Activated CD4-positive, CD25-positive, alpha-beta regulatory T cell (primary cell): ENCODE measurements at places on chromosomes 5 and 9.

- DNase-seq, result no peak
Observed at GRCh38 chr9:6921315-6921714, 163.5 kb downstream of the KDM4C start.

DNA sequence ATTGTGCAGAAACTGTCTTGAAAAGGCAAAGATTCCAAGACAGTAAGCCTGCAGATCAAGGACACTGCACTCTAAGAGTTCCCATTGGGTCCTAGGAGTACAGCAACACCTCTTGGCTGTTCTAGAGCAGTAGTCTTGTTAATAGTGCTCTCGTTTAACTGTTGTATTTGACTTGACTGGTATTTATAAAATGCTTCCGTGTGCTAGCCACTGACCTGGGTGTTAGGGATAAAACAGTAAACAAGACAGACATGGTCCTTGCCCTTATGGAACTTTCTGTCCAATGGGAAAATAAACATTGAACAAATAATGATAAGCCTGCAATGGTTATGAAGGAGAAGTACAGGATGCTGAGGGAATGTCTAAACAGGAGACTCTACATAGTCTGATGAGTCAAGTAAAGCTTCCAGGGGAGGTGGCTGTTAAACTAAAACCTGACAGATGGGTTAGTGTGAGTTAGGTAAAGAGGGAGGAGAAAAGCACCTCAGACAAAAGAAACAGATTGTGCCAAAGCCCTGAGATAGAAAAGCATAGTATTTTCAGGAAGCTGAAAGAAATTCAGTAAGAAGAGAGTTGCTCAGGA lies 33.3 kb downstream of the TDRD7 start:
- DNase-seq, result no peak

DNA sequence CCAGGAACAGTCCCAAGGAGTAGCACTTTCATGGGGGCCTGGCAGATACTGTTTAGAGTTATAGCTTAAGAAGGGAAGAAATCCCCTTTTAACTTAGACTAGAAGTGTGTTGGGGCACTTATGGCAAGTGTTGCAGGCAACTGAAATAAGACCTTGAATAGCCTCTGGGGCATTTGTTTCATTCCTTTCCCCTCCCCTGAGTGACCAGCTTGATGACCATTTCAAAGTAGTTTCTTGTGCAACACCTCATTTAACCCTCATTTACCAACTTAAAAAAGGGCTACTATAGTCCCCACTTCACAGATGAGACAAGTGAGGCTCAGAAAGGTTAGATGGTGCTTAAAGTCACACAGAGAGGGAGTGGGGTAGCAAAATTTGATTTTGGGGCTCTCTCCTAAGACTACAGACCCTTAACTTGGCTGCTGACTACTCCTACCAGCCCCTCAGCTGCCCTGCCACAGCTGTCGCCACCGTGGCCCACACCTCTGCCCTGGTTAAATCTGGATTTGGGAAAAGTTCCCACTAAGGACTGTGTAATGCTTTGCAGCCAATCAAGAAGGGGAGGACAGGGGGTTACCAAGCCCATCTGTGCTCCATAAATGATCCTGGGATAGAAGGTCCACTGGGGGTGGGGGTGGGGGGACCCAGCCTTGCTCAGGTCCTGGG lies 5.5 kb downstream of the PDLIM4 start:
- DNase-seq, result no peak

DNA sequence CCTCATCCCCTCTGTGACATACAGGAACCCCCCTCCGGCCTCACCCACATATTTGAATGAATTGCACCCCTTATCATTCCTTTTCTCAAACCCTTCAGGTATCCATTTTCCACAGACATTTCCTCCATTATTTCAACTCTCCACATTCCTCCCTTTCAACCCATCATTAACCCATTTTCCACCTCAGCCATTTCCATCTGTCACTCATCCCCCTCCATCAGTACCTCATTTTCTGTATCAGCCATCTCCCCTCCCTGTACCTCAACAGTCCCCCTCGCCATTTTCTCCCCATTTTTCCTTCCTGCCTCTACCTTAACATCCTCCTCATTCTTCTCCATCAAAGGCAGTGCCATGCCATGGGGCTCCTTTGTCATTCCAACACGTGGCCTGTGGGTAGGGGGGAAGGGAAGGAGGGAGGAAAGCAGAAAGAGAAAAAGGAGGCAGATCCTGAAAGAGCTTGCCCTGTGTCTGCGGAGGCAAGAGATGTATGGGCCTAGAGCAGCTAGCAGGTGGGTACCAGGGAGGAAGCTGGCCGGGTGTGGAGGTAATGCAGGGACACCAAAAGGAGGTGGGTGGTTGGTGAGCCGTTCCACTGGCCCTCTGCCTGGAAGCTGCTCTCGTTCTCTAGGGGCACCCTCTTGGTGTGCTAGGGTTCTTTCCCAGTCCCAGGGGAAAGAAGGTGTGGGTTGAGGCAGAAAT lies 1.5 kb downstream of the DNAJB5 start:
- no peak for DNase-seq

GRCh38 chr5:5080790-5081189 lies 59.3 kb upstream of the ADAMTS16 start:
- no peak for DNase-seq

DNA sequence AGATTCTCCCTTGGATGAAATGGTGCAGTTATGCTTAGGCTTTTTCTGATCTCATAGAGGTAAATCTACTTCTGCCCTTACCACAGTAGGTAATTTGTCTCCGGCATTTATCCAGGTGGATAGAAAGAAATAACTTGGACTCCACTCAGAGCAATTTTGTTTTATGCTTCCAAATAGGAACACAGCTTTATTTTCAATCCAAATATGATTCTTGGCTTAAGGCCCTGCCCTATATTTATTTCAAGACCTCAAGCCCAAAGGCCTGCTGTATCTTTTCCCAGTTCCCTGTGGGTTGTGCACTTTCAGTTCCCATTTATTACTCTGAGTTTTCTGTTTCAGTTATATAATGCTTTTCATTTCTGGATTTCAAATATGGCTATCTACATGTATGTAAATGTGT lies 274.2 kb upstream of the SMC2 start:
- no peak for DNase-seq

GRCh38 chr5:143147902-143148301 lies 255.6 kb downstream of the NR3C1 start:
- no peak for DNase-seq

- no peak for DNase-seq
Observed at GRCh38 chr9:16899606-16900005, 29.1 kb upstream of the BNC2 start.

DNA sequence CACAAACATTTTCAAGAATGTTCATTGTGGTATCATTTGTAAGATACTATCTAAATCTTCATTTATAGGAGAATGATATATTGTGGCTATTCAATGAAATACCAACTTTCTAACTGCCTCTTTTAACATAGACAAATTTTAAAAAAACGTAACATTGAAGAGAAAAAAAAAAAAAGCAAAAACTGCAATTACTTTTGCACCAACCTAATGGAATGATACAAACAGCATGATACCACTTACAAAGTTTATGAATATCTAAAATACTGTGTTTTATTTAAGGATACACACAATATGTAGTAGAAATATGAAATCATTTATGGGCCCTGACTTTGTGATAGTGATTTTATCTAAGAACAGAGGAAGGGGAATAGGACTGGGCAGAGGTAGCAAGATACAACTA lies 24.1 kb downstream of the PSMD5 start:
- DNase-seq, result no peak

GRCh38 chr5:126594748-126595485 lies at the start of gene ALDH7A1:
ALDH7A1 (minus strand) TSS chr5:126595219; CDS start chr5:126595198, 21 bp downstream.
- DNase-seq, result no peak

- DNase-seq, result no peak
Observed at GRCh38 chr5:146816775-146817387, 61.7 kb downstream of the PPP2R2B start.

DNA sequence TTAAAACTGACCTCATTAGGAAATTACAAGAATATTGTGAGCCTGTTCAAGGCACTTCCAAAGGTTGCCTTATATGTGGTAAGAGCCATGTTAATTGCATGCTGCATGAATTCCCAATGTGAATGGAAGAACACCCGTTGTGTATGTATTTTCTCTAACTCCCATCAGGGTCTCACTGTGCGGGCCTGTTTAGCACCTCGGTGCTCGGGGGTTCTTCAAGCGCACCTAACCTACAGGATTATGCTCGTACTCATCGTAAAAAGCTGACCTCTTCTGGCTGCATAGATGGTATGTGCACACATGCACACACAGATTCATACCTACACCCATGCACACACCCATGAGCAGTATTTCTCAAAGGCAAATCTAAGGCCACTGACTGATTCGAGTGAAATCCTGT lies 66.1 kb downstream of the PPIP5K2 start:
- no peak for DNase-seq

GRCh38 chr5:111548348-111548950 lies 36.1 kb upstream of the STARD4 start:
- no peak for DNase-seq

- no peak for DNase-seq
Observed at GRCh38 chr5:119393201-119393691, 37.4 kb downstream of the TNFAIP8 start.

GRCh38 chr5:6475626-6476312 lies 27.1 kb downstream of the UBE2QL1 start:
- no peak for DNase-seq

GRCh38 chr5:149917073-149917676 lies 27.4 kb downstream of the PDE6A start:
- no peak for DNase-seq
